ENCODE measurements at places on chromosomes 12 and 14.
A peak's percentile ranks its signal among the peaks of the same experiment; 100 is the strongest.

DNA sequence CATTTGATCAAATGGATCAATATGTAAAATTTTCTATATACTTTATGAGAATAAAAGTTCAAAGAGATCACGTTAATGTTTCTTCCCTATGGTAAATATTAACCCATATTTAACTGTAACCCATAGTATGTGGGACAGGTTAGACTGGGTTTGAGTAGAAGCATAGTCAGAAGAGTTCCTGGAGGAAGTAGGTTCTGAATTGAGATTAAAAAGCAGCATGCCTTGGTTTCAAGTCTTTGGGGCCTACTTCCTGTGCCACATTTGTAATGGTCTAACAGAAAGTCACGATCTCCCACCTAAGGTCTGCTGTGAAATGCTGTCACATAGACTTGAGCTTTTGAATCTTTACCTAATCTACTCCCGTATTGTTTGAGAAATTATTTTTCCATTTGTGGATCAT lies 63.8 kb downstream of the FIGNL2 start:
- DNase-seq = no peak

GRCh38 chr14:89565607-89566006 lies 148.6 kb upstream of the FOXN3 start:
- DNase-seq = no peak

DNA sequence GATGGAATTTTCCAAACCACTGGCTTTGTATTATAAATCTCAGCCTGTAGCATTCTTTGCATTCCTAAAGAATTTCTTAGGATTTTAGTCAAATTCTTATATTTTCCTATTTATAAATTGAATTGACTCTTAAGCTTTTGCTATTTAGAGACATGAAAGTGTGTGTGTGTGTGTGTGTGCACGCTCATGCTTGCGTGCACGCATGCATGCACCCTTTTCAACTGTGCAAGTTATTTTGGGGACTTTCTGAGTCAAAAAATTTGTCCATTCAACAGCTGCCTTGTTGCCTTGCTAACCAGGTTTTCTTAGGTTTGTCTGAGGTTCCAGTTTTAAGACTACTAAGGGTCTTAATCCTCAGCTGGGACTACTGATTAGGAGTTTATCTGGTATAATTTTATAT lies 42.6 kb downstream of the GPATCH2L start:
- no peak for DNase-seq

DNA sequence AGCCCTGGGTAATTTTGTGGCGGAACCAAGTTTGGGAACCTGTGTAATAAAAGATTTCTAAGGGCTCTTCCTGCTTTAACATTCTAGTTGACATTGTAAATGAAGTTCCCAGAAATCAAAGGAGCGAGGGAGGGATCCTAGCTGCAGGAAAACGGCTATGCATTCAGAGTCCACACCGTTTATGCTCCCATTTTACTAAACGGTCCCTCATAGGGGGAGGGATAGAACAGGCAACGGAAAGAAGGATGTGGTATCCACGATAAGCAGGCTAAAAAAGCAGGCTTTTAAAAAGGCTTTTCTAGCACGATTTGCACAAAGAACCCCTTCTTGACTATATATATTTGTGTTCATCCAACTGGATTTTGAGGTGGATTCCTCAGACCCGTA lies 559 bp downstream of the SYNJ2BP start:
- DNase-seq = no peak

- DNase-seq = no peak
These were observed 196.5 kb upstream of the AMIGO2 start for GRCh38 chr12:47276253-47276620.

DNA sequence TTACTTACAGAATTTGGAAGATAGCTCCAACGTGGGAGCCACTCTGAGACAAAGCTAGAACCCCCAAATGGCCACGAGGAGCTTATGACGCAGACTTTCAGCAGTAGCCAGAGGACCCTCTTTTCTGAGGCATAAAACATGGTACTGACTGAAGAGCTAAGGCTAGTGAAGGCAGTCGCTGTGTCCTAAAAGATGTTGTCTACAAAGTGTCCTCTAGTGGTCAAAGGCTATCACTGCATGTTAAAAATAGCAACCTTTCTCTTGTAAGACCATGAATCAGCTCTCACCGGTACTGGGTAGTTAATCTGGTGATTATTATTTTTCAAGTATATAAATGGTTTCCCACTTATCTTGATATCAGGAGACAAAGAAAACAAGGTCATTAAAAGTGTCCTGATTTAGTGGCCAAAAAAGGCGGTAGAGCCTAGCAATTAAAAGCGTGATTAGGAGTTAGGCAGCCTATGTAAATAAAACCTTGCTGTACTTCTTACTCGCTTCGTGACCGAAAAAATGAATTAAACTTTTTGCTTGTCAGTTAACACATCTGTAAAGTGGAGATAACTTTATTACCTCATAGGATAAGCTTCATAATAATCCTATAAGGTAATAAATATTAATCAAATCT lies 47.0 kb upstream of the LGR5 start:
- no peak for DNase-seq

DNA sequence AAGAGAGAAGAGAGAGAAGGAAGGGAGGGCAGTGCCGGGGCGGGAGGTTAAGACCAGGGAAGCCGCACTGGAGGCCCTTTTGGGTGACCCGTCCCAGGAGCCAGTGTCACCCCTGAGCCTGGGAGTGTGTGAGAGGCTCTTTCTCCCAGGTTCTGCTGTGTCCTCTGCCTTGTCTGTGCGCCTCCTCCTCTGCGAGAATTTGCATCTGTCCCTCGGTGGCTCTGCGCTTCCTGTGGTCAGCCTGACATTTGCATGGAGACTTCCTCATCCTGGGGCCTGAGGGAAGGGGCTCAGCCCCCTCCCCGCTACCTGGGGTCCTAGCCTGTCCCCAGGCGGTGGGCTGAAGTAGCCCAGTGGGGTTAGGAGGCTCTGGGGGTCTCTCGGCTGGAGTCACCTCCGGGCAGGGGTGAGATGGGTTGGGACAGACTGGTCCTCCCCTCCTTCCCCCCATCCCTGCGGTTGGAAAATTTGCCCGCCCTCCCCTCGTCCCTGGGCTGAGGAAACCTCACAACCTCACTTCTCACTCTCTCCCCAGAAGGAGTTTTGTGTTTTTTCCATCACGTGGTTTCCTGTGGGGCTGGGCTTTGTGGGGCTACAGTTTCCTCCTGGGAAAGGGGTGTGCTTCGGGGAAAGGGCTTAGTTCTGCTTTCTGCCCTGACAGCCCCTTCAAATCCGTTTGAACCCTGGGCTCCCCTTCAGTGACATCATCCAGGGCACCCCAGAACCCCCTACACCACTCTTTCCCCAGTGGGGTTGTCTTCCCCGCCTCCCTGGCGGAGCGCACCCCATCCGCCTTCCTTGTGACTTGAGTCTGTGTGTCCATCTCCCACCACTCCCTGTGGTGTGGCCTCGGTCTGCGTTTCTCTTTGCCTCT lies 2.5 kb downstream of the PTPN6 start:
- no peak for DNase-seq

GRCh38 chr12:26791301-26791791 lies 41.6 kb downstream of the ITPR2 start:
- no peak for DNase-seq

- no peak for DNase-seq
These were observed 6.8 kb downstream of the LTA4H start for GRCh38 chr12:96028538-96028937.

DNA sequence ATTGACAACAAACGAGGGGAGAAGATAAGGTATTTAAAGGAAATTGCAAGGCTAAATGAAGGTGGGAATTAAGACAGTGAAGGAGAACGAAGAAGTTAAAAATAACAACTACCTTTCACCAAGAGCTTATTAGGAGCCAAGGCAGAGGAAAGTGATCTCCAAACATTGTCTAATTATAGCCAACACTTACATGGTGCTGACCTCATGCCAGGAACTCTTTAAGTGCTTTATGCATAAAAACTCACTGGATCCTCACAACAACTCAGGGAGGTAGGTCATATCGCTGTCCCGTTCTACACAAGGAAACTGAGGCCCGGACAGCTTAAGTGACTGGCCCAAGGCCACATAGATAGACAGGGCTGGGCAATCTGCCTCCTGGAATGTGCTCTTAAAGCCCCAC lies 19.5 kb downstream of the TAMALIN start:
- DNase-seq = no peak

- no peak for DNase-seq
These were observed 272.0 kb downstream of the RPAP3 start for GRCh38 chr12:47433876-47434275.

GRCh38 chr12:58917699-58918468 lies 2.4 kb downstream of the LRIG3 start:
- DNase-seq = no peak

- DNase-seq = no peak
These were observed 363.2 kb upstream of the DDHD1 start for GRCh38 chr14:53516261-53516774.

DNA sequence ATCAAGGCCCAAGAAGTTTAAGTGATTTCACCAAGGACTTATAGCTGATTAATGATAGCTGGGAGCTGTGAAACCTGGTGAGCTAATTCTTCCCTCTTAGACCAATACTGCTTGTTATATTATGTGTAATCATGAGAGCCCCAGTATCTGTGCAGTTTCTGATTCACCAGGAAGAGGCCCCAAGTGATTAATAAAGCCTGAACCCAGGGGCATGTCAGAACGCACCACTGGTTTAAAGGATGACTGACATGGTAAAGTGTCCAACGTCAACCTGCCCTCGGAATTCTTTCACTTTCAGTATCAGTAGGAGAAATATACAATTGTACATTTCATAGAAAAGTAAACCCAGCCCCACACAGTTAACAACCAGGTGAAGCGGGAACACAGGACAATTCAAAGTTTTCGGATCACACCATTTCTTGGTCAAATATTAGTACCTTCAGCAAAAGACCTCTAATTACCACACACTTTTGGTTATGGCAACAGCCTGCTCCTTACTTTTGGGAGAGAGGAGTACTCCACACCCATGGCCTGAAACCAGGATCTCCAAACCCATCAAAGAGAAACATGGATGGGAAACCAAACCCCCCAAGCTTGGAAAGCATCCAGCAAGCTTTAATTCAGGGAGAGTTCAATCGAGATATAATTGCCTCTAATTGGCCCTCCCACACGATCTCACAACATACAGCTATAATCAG lies 28.5 kb downstream of the TMCC3 start:
- peak; percentile 30 for DNase-seq
